ENCODE measurements at places on chromosomes 12 and 14.

- DNase-seq: no peak
These were observed 55.0 kb downstream of the C14orf132 start for GRCh38 chr14:96094211-96094610.

DNA sequence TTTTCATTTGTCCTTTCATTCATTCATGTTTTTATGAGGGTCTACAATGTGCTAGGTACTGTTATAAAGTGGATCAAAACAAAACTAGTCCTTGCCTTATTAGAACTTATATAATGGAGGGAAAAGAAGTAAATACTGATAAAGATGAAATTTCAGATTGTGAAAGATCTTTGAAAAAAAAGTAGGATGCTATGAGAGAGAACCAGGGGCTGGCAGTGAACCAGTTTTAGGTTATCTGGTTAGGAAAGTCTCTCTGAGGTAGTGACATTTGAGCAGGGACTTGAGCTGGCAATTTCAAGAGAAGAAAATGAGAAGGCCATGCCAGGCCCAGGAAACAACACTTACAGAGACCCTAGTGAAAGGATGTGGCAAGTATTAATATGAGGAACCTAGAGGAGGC, 57.3 kb upstream of the E2F7 start:
- DNase-seq: no peak

GRCh38 chr12:121652767-121653497, 16.5 kb downstream of the MORN3 start:
- no peak for DNase-seq

- DNase-seq: no peak
These were observed 1.3 kb upstream of the CACNA2D4 start for GRCh38 chr12:1919763-1920162.

- DNase-seq: no peak
These were observed 274.7 kb downstream of the EGLN3 start for GRCh38 chr14:33676135-33676566.

GRCh38 chr12:15323480-15323879, 1.2 kb downstream of the PTPRO start:
- no peak for DNase-seq

DNA sequence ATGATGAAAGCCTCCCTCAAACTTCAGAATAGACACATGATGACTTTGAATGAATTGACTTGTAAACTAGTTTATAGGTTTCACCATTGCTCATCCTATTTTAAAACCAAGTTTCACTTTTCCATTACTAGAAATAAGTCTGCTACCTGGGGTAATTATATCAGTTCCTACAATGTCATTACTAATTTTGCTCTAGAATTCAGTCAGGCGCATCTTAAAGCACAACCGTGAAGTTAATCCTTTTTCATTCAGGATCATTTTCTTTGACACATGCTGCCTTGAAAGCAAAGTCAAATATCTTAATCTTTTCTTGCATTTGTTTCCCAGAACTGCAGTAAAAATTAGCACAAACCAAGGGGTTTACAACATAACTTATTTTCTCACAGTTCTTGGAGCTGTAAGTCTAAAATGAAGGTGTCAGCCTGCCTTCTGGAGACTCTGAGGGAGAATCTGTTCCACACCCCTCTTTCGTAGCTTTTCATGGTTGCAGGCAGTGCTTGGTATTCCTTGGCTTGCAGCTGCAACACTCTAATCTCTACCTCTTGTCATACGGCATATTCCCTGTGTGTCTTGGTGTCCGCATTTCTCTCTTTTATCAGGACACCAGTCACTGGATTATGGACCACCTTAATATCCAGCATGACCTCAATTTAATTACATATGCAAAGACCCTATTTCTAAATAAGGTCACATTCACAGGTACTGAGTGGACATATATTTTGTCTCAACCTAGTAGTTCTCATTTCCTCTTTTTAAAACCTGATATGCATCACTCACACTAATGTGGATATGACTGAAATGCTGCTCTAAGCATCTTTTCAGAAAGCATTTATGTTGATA, 114.3 kb upstream of the PDZRN4 start:
- DNase-seq: no peak

DNA sequence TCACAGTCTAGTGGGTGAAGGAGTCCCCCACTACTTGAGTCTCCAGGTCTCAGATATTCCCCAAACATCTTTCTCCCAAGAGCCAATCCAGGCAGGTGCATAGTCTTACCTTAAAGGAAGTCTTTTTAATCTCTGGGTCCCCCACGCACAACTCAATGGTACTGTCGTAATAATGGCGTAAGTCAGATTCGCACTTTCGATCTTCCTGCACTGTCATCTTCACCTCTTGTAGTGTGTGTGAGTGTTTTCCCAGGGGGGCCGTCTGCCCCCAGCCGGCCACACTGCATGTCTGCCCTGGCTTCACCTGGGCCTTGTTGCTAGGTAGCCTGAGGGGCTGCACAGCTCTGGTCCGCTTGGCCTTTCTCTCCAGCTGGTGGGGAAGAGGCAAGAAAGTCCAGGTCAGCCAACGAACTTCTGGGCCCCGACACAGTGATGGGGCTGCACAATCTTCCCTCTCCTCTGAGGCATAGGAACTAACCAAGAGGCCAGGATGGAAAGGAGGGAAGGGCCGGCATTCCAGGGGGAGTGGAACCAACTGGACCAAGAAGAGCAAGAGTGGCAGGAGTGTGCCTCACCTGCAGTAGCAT, 2.1 kb downstream of the GZMB start:
- no peak for DNase-seq

DNA sequence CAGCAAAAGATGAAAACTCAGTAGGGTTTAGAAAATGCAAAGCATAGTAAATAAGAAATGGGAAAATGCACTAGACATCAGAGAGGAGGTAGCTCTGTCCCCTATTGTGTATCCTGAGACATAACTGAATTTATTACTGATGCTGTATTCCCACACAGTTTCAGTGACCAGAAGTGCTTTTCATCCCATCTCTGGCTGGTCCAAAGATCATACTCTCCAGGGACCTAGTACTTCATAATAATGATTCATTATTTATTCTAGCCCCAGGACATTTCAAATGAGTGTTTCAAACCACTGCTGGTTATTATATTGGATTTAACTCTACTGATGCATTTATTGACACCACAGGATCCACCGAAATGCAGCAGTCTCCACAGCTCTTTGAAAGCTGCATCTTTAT, 163.3 kb downstream of the PAWR start:
- DNase-seq: no peak

DNA sequence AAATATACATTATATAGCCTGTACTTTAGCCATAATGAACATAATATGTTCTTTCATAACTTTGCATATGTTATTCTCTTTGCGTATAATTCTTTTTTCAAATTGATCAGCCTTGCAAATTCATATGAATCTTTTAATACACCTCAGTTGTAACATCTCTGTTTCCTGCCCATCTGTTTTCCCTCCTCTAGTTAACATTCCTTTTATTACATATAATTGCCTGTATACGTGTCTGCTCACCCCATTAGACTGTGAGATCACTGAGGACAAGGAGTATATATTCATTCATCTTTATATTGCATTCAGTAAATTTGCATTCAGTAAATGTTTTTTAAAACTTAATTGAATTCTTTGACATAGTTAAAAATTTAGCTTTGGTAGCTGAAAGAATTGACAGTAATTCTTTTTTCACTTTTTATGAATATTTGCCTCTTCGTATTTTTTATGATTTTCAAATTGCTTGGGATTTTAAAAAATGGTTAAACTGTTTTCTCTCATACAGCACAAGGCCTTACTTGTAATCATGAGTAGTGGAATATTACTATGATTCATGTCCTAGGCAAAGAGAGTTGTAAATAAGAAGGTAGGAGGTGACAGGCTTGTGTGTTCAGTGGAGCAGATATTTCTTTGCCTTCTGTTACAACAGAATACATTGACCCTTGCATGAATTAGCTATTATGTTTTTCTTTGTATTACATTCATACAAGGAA, 32.8 kb upstream of the KLHL42 start:
- DNase-seq: no peak

- no peak for DNase-seq
These were observed 1.4 kb downstream of the HECTD4 start for GRCh38 chr12:112380663-112381405.

GRCh38 chr14:68548194-68549076, 244.4 kb downstream of the ZFP36L1 start:
- DNase-seq: no peak

- no peak for DNase-seq
These were observed 344.7 kb upstream of the GARIN6 start for GRCh38 chr12:99302874-99303273.

DNA sequence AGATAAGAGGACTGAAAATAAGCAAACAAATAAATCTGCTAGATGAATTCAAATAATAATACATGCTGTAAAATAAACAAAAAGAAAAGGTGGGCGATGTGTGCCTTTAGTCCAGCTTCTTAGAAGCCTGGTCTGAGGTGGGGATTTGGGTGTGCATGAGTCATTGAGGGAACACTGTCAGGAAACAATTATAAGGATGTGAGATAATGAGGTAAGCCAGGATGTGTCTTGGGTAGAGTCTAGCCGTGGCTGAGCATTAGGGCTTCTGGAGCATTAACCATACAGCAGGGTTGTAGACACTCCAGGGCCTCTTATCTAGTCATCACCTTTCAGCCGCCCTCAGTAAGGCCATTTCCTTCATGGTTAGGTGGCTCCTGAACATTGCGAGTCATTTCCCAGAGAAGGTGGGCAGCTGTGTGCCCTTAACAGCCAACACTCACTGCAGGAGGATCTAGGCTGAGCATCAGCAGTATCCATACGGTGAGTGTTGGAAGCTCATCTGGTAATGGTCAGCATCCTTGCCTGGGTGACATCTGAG, 405.6 kb downstream of the GLT1D1 start:
- no peak for DNase-seq

DNA sequence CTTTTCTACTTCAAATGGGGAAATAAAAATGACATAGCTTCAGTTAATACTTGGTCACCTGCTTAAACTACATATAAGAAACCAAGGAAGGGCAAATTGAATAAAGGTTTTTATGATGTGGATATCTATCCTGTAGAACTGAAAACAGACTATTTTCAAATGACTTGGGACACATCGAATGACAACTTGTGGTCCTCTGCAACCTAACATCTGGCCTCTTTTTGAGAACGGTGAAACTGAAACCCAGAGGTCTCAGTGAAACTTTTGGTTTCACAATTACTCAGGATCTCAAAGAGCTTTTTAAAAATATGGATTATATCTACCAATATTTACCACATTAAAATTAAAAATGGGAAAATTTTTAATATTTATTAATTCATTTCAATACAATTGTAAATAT, 65.2 kb downstream of the PPP2R5E start:
- DNase-seq: no peak

- no peak for DNase-seq
These were observed 3.6 kb downstream of the MRPL51 start for GRCh38 chr12:6489449-6489848.

GRCh38 chr14:50551877-50552276, 8.1 kb upstream of the ATL1 start:
- DNase-seq: no peak

- no peak for DNase-seq
These were observed 14.2 kb upstream of the PLEKHA5 start for GRCh38 chr12:19115285-19115684.

DNA sequence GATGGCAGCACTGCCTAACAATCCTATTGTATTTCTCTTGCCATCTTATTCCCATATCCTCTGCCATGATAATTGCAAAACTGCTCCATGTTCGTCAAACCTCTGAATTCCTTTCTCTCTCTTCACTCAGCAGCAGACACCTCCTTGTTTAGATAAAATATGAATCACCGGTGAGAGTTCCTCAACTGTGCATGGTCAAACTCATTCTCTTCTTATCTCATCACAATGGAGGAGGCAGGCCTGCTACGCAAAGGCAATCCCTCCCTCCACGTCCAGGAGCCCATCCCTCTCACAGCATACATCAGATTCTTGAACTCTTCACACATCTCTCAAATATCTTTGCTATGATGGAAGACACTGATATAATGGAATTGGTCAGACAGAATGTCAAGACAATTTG, 90.1 kb upstream of the DAAM1 start:
- DNase-seq: no peak

DNA sequence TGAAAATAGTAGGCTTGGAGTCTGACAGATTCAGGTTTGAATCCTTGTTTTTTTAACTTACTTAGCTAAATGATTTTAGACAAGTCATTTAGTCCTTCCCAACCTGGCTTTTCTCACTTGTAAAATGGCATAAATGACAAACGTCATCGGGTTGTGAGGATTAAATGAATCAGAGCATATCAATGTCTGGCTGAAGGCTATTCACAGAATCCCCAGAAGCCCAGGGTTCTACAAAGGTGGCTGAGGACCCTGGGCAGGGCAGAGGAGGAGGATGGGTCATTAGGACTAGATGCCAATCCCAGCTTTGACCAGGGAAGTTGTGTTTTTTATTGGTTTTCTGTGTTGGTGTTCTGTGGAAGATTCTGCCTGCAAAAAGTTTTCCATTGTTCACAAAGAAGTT, 7.6 kb upstream of the PTPRB start:
- no peak for DNase-seq

- no peak for DNase-seq
These were observed 202.7 kb downstream of the FBXL14 start for GRCh38 chr12:1391722-1392121.

DNA sequence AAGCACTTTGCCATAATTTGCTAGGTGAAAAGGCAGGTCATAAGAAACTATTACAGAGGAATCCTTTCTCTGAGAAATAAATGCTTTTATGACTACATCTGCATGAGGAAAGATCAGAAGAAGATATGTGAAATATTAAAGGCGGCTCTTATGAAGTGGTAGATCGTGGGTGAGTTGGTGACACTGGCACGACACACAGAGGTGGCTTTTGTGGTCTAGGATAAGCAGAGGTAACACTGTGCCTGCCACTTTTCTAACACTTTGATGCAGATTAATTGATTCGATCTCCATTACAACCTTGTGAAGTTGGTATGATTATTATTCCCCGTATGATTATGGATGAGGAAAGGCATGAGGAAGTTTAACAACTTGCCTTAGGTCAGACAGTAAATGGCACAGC, 60.0 kb upstream of the ELK3 start:
- DNase-seq: no peak

DNA sequence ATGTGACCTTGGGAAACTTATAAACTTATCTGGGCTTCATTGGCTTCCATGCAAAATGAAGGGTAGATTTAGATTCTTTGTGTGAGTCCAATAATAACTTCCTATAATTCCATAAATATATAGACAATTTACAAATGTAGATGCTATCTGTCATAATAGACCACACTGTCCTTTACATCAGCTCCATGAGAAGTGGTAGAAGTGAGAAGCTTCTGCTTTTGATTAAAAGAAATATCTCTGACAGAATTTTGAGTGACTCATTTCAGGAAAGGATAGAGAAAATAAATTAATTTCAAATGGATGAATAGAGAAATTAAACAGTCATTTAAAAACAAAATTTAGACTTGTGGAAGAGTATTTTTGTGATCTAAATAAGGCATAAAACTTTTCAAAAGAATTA, 329.7 kb upstream of the ATP2B1 start:
- DNase-seq: no peak

- no peak for DNase-seq
These were observed 77.1 kb upstream of the FUT8 start for GRCh38 chr14:65335411-65335947.

GRCh38 chr14:80136358-80136757, 74.9 kb downstream of the DIO2 start:
- DNase-seq: no peak

- DNase-seq: no peak
These were observed 486.5 kb downstream of the EGLN3 start for GRCh38 chr14:33464254-33464962.
